ENCODE measurements at places on chromosomes 5 and 9.

- no peak for DNase-seq
Measured at GRCh38 chr9:121612511-121612998, 38.9 kb upstream of the DAB2IP start.

DNA sequence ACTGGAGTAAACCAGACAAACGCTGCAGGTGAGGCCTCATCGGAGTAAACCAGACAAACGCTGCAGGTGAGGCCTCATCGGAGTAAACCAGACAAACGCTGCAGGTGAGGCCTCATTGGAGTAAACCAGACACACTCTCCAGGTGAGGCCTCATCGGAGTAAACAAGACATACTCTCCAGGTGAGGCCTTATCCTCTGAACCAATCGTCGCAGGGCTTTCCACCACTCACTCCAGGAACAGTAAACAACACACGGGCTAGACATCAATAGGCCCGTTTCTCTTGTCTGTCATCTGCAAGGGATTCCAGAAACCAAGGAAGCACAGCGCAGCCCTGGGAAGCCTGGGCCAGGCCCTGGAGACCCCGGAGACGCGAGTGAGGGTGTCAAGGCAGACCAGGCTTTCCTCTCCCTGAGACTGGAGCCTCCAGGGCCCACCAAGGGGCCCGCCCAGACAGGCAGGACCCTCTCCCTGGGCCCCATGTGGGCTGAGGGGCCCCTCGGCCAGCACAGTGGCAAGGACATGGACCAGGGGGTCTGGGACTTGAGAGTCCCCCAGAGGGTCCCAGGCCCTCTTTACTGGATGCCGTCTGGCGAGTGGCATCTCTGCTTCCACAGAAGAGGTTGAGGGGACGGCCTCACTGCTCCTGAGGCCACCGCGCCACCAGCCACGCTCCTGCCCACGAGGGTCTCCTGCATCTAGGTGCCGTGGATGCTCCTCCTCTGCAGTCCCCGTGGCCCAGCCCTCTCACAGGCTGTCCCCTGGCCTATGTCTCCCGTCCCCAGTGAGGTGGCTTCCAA, 26.4 kb upstream of the NSMF start:
- DNase-seq: no peak

DNA sequence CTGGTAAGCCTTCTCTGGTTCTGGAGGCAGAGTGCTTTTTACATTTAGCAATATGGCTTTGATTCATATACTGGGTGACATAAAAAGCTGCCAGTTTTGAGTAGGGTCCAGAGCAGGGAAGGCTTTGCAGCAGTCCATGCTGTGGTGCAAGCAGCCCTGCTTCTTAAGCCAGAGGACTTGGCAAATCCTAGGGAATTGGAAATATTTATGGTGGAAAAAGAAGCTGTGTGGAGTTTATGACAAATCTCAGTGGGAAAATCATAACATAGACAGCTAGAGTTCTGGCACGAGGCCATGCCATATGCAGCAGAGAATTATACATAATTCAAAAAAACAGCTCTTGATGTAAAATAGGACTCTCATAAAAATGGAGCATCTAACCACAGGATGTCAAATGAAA, 536.4 kb downstream of the RASEF start:
- no peak for DNase-seq

DNA sequence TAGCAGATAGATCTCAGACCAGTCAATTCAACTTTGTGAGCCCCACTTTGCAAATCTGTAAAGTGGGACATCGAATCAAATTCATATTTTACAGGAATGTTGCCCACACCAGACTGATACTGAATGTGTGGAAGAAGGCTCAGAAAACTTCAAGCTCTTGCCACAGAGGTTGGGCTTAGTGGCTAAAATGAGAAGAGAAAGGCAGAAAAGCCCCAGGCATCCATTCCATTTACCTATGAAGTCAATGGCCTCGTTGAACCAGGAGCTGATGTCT, 1.7 kb downstream of the DUSP1 start:
- DNase-seq: no peak
